ENCODE measurements at places on chromosomes 7 and 10. TPM values are rescaled to one million over a fixed set of nuclear protein-coding genes. Genes with fewer than 3 reads are reported as not detected.
A peak's percentile ranks its signal among the peaks of the same experiment; 100 is the strongest.

Gene SORCS1
- not detected for total RNA-seq

Gene CPXM2
- total RNA-seq, result not detected

Gene AIFM2
- total RNA-seq, result 10.8 TPM

Gene FGL2
- 5.7 TPM for total RNA-seq

Gene SLC26A5
- not detected for total RNA-seq

Gene EVX1
- not detected for total RNA-seq

Gene GIMAP7
- not detected for total RNA-seq

Gene CPA2
- total RNA-seq, result not detected

Gene BTBD16
- total RNA-seq, result not detected

Gene LRMDA
- total RNA-seq, result not detected

Gene NXPH1
- total RNA-seq, result not detected

DNA sequence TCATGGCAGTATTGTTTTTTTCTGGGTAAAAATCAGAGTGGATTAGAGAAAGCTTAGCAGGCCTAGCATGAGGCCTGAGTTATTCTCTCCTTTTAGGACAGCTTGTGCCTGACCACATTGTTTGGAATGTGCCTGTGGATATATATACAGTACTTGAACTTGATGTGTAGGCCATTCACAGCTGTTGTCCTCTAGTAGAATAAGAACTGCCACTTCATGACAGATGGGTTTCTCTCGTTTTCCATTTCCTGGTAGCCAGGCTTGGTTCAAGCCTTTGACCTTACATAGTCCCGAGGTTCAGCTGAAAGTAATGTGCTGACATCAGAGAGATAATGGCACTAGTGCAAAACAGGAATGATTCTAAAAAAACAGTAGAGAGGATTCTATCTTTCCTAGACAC, 473.9 kb downstream of the AUTS2 start:
- no peak for DNase-seq

- no peak for DNase-seq
Observed at GRCh38 chr10:133358162-133358924, 524 bp upstream of the FUOM start.

DNA sequence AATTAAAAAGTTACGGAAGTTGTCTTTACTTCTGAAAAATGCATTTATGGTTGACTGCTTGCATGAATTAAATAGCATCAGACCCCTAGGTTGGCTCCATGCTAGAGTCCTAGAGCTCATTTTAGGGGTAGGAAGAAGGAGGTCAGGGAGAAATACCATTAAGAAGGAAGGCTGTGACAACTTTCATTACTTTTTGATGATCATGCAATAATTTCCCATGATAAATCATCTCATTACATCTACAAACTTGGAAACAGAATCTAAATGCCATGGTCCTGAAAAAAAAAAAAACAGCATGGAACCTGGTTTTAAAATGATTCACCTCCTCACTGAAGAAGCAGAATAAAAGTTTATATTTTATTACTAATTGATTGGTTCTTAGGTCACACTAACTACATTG, 20.3 kb upstream of the PLXNA4 start:
- DNase-seq, result no peak

DNA sequence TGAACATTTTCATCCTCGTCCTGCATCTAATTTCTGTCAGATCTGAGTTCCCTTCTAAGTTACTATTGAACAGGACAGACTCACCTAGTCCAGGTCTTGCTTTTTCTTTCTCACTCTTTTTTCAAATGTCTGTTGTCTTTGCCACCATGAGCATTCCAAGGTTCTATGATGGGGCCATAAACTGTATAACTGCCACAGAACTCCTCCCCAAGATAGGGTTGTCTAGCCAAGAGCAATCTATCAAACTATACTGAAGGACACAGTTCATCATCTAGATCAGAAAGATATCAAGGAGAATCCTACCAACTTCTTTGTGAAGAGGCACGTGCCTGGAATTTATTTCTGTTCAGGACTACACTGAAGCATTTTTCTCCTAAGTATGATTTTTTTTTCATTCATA, 50.1 kb upstream of the FEZF1 start:
- DNase-seq, result no peak

GRCh38 chr10:73232887-73233286, 14.2 kb downstream of the DNAJC9 start:
- DNase-seq, result no peak

- no peak for DNase-seq
Observed at GRCh38 chr10:73819081-73819480, 7.7 kb upstream of the NDST2 start.

- no peak for DNase-seq
Observed at GRCh38 chr10:58741673-58742072, 229.0 kb downstream of the BICC1 start.

DNA sequence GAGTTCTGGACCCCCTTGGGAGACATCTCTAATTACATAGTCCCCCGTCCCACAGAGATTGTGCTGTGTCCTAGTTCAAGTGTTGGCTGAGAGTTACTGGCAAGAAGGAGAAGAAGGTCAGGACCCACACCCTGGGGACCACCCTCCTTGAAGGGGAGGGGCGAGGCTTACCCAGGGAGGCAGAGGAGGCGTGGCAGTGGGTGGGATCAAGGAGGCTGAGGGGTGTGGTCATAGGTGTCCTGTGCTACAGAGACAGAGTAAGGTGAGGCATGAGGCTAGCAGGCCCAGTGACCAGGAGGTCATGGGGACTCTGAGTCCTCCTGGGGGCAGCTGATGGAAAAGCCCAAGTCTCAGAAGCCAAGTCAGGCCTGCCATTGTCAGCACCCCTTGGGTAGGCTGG, 29.4 kb upstream of the ADCYAP1R1 start:
- DNase-seq, result no peak

DNA sequence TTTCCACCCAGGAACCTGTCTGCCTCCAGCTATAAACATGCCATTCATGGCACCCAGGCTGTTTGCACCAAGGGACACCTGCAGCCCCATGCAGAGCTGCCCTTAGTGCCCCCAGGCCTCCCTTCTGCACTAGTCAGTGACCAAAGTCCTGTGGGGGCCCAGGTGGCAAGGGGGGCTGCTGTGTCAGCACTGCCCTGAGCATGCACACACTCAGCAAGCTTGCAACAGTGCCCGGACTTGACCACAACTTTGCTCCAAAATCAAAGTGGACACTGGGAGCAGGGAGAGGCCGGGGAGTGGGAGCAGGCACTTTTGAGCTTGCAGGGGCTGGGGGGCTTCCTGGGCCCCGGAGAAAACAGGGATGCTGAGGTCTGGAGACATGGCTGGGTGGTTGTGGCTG, 192.9 kb upstream of the MBL2 start:
- DNase-seq, result no peak

- DNase-seq, result no peak
Observed at GRCh38 chr10:63631991-63632390, 110.8 kb downstream of the REEP3 start.

DNA sequence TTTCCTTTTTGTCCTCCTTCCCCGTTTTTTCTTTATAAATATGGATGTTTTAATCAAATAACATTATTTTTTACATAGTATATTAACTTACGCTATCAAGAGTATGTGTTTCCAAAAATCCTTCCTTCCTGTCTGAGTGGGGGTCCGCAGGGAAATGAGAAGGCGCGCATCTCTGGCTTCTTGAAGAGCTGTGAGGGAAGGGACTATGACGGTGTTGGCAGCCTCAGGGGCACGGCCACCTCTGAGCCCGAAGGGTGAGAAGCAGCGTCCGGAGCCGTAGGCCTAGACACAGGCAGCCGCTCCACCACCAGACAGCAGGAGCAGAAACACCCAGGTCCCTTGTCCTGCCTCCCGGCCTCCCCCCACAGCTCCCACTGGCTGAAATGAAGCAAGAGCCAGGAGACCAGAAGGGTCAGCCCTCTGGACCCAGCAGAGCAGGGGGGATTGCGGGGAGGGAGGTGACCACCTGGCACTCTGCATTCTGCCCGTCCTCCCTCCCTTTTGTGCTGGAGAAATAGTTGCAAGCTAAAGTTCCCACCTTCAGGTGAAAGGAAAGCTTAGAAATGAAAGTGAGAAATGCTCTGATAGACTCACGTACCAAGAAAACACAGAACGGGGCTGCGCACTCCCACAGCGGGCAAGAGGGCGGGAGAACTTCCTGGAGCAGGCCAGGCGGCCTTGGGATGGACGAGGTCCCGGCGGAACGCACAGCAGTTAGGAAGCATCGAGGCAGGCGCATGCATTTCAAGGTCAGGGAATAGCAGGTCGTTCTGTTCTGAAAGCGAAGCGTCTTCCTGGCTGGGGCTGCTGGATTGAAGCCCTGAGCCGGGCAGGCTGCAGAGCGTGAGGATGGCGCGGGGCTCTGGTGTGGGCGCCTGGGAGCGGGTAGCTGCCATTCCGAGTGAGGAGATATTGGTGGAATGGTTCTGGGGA, 105.5 kb downstream of the GALNT11 start:
- no peak for DNase-seq

- DNase-seq, result no peak
Observed at GRCh38 chr7:107172276-107173032, 3.7 kb downstream of the HBP1 start.

DNA sequence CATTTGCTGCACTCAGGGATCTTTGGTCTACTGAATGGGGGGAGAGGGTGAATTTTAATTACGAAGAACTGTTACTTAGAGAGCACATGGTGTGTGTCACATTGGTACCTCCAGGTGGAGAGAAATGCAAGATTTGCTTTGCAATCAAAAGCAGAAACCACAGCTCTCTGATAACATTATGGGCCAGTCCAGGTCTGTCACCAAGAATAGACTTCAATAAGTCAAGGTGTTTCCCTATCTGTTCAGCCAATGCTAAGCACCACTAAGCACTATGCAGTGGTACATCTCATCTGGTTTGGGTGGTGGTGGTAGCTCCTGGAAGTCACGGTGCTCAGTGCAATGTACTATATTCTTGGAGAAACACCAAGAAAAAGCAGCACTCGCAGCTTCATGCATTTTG, 119.6 kb upstream of the AFAP1L2 start:
- DNase-seq, result no peak

DNA sequence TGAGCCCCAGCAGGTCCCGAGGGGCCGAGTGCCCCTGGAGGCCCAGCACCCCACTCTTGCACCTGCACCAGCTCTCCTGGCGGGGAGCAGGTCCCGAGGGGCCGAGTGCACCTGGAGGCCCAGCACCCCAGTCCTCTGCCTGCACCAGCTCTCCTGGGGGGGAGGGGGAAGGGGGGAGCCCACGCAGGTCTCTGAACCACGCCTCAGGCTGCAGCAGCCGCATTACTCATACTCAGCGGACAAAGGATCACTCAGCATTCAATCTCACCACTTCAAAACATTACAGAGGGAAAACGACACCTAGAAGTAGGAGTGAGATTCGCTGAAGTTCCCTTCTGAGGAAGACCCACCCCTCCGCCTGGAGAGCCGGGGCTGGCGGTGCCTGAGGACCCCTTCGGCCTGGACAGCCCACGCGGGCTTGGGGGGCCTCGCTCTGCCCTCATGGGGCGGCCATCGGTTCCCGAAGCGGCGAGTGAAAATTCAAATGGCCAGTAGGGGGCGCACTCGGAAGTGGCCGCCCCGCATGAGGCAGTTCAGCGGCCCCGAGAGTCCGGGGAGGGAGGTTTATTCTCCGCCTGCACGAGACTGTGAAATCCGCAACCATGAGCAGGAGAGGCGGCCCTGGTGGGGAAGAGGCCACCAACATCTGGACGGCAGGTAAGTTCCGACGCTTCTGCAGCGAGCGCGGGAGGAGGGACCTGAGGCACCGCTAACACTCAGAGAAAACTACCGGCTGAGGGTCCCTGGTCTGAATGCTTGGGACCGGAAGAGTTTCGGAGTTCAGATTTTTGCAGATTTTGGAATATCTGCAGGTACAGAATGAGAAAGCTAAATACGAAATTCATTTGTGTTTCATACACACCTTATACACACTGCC, 1.1 kb upstream of the GPER1 start:
- peak; percentile 77 for DNase-seq

GRCh38 chr10:28807760-28808613, 130.7 kb downstream of the BAMBI start:
- DNase-seq, result no peak

DNA sequence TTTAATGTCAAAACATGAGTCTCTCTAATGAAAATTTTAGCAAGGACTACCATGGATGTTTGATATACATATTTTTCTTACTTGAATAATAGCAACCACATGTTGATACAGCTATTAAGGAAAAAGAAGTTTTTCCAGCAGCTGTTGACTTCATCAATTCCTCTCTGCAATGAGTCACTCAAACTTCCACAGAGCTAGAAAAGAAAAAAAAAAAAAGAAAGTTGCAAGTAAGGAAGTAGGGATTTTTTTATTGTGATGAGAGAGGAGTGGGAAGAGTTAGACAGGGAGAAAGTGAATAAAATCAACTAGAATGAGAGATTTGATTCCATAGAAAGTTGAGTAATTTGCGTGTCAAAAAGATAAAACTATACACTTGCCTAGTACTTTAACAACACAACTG, 46.2 kb downstream of the CAV1 start:
- DNase-seq, result no peak

DNA sequence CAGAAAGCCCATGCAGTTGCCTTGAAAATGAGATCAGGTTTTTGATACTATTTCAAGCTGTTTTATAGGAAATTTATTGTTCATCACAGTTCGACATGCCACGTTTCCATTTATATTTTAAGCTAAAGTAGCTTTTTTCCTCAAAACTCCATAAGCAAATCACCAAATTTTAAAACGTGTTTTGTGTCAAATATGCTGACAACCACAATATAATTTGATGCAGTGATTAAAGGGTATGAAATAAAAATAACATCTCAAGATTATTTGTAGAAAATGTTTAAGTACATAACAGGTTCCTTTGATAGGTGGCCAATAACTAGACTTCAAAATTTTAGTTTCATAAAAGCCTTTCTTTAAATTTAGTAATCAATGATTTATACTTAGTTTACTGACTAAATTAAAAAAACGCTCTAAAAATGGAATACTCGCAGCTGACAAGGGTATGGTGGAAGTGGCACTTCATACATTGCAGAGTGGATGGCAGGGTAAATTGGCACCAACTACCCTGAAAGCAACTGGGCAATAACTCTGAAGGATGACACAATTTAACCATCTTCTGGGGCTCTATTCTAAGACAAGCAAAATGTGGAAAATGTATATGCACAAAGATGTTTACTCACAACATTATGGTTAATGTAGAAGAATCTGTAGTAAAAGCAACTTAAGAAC, 481.6 kb downstream of the TNS3 start:
- no peak for DNase-seq

DNA sequence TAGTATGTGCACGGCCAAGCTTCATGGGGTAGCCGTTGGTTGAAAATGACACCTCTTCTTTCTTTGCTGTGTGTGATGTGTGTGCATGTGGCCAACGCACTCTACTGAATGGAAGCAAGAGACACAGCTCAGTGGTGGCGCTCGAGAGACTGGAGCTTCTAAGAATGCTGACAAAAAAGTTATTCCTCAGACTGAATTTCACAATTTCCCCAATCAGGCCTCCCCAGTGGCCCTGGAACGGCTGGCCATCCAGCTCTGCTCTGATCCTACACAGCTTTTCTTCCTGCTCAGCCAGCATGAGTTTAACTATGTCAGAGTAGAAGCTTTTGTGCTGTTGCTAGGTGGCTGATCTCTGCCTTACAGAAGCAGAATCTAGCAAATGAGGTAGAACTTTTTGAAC, 186.7 kb upstream of the PLXDC2 start:
- no peak for DNase-seq

GRCh38 chr7:107394831-107395230, 75.0 kb upstream of the GPR22 start:
- no peak for DNase-seq

- DNase-seq, result peak; percentile 49
Observed at GRCh38 chr7:128841921-128842673, 11.9 kb downstream of the FLNC start.

GRCh38 chr7:157168571-157168970, 29.8 kb downstream of the UBE3C start:
- no peak for DNase-seq

All from activated B cell treated with CpG ODN at 0.5 μM for 24 hours (primary cell).